Naive thymus-derived CD4-positive, alpha-beta T cell (primary cell): ENCODE measurements at places on chromosomes 4 and X. TPM values are rescaled to one million over a fixed set of nuclear protein-coding genes. Genes with fewer than 3 reads are reported as not detected.
A peak's percentile ranks its signal among the peaks of the same experiment; 100 is the strongest.

DNA sequence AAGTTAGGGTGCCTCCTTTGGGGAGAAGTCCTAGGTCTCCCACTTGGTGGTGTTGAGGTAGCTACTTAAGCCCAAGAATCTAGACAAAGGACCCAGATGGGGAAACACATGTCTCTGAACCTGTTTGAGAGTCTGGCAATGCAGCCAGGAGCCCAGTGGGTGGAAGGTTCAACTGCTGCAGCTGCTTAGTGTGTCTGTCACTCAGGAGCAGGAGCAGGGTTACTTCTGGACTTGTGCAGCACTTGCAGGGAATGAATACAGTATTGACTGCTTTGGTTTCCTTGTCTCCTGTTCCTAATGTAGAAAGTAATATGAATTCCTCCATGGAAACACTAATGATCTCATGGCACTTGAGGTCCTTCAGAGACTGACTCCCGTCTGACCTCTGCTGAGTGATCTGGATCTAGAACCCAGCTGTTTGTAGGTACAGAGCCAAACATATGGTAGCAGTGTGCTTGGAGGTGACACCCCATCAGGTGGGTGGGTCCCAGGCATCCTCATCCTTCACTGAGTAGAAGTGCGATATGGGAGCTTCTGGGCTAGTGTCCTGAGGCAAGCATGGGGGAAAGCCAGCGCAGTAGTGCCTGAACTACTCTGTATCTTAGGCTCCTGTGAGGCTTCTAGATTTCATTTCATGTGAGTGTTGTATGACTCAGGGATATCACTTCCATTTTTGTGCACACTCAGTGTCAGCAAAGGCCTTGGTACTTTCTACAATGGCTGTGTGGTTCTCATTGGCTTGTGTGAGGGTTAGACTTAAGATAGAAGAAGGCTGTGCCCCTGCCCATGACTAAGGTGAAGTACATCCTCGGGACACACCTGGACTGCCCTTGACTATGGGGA, 85.0 kb upstream of the WDR1 start:
- no peak for DNase-seq

DNA sequence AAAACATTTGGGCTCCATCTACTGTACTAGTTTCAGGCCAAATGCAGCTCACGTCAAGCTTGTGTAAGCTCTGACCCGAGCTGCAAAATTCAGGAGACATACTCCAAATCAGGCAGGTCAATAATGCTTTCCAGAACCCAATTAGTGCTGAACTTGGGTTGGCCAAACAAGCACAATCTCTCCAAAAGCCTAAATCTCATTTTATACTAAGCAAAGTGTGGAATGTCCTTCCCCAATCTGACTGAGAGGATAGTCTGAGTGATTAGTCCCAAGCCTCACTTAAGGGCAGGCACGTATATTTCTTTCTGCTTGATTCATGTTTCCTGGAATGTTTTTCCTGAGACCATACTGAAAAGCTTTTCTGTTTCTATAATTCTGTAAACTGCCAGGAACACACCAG, 79.9 kb downstream of the NKX6-1 start:
- no peak for DNase-seq

DNA sequence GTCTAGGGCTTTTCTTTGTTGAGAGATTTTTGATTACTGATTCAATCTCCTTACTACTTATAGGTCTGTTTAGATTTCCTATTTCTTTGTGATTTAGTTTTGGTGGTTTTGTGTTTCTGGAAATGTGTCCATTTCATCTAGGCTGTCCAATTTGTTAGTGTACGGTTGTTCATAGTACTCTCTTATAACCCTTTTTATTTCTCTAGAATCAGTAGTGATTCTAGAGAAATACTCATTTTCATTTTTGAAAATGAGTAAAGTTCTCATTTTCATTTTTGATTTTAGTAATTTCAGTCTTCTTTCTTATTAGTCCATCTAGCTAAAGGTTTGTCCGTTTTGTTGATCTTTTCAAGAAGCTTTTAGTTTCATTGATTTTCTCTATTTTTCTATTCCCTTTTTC, 7.5 kb downstream of the IL13RA1 start:
- no peak for DNase-seq

Gene CFI
- not detected for polyA plus RNA-seq

DNA sequence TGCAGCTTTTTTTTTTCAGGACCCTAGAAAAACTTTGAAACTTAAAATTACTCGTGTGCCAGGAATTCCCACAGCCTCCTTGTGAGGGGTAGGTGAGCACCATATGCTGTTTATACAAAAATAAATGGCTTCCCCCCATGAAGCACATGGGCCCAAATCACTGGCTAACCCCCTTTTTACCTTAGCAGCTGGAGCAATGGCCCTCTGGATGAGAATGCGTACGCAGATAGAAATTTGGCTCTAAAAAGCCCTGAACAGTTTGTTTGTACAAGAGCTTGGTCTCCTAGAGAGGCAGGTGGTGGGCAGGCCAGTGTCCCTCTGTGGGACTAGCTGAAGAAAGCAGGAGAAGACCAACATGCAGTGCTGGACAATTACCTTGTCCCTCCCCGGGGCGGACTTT, 76.5 kb downstream of the SLC9A6 start:
- DNase-seq, result no peak

- DNase-seq, result no peak
These were observed 110.1 kb upstream of the MED14 start for GRCh38 chrX:40845331-40845911.

Gene XK
- polyA plus RNA-seq, result not detected

DNA sequence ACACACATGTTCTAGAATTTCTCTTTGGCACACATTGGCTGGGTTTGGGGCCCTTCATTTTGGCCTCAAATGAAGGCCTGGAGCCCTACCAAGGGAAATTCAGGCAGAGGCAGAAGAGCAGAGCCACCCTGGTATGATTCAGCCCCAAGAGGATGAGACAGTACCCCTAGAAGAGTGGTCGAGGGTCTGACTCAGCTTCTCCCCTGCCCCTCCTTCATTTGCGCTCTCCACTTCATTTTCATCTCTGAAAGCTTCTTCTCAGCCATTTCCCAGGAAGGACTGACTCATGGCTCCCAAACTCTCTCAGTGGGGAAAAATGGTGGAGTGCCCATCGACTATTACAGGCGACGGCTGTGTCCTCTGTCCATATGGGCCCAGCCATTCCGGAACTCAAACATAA, 43.5 kb downstream of the MAMLD1 start:
- DNase-seq, result no peak

DNA sequence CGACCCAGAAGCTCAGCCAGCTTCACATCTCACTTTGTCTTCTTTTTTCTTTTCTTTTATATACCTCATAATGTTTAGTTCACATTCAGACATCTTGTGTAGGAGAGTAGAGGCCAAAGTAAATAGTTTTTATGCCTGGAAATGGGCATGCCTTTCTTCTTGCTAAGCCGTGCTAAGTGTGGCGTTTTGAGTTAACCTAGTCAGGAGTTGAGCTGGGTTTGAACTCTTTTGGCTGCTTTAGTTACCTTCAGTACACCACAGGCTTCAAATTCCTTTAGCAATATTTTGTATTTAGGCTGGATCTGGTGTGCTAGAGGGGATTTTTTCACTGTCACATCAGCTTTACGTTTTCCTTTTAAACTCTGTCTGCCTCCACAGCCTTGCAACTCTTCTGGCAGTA, 300.8 kb downstream of the ZNF674 start:
- no peak for DNase-seq

DNA sequence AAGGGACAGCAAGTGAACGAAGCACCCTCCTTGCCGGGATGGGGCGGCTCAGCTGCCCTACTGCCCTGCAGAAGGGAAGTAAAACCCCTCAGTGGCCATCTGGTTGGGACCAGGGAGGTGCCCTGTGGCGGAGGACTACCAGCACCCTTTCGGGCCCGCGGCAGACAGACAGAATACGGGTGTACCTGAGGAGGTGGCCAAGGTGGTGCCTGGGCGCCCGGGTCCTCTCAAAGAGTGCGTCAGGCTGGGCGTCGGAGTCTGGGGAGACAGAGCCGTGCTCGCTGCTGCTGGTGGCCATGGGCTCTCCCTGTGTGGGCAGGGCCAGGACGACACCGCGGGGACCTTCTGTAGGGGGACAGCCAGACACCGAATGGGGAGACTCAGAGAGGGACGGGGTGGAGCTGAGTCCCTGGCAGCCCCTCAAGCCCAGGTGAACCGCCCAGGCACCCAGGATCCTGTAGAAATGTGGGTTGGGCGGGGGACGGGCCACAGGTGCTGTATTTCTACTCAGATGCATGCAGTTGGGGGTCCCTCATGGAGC, 29.7 kb downstream of the PDHA1 start:
- DNase-seq, result no peak

Gene IQSEC2
- polyA plus RNA-seq, result 0.24 TPM

- no peak for DNase-seq
These were observed 7.8 kb downstream of the SERTM2 start for GRCh38 chrX:111519215-111519614.

- peak; percentile 79 for DNase-seq
These were observed at the start of gene TTC29 for GRCh38 chr4:146945556-146946374. Gene TTC29 (minus strand): TSS chr4:146945864. CDS start chr4:146939895, 5,969 bp downstream.

Gene PCDH18
- 0.33 TPM for polyA plus RNA-seq

DNA sequence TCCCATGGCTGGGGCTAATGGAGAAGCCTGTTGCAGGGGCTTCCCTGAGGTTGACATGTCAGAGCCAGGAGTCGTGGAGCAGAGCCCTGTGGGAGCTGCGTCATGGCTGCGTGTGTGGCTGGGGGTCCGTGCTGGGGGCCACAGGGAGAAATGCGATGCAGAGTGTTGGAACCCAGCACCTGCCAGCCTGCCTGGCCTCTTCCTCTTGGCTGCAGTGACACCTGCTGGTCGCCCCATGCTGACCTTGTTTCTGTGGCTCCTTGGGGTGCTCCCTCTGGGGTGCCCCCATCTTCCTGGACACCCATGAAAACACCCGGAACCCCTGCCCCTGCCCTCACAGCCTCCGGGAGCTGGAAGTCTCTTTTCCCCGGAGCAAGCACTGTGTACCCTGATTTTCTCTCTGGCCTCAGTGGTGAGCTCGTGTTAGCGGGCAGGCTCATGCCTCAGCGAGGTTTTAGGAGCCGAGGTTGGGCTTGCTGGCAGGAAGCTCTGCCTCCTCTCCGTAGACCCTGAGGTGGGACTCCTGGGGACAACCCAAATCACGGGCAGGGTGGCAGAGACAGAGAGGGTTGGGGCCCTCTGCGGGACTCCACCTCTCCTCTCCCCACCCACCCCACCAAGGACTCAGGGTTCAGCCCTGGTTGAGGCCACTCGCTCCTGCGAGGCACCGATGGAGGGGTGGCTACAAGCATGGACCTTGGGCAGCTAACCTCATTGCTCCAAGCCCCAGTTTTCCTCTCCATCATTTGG, 103.7 kb downstream of the SORCS2 start:
- no peak for DNase-seq

GRCh38 chr4:106607558-106607957, 239.0 kb upstream of the GIMD1 start:
- no peak for DNase-seq

DNA sequence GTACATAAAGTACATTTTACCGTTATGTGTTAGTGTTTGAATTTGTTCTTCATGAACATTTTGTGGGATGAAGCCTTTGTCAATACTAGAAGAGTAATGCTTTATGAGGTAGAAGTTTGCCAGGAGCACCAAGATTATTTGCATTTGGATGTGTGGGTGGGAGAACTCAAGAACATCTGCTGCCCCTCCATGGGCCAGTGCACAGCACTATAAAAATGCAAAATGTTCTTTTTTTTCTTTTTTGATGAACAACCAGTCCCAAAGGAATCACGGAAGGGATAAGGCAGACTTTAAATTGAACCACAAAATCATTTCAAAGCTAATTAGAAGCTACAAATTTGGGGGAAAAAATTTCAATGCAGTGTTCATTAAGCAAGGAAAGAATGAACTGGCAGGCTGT, 300.3 kb upstream of the NWD2 start:
- DNase-seq, result no peak

DNA sequence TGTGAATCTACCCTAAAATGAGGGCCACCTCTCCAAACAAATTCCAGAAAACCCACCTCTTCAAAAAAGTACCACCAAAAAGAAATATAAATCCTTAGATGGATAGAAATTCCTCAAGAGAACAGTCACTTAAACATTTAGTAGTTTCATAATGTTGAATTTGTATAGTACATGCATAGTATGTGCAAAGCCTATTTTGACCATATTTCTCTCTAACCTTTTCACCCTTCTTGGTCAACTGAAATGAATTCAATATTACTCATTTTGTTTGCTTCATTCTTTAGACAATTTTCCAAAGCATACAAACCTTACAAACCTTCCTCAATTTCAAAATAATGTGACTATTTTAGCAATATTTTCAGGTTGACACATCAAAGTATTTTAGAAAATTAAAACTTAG, 4.1 kb downstream of the RHOXF1 start:
- DNase-seq, result no peak

Gene PDK3
- 40.0 TPM for polyA plus RNA-seq

DNA sequence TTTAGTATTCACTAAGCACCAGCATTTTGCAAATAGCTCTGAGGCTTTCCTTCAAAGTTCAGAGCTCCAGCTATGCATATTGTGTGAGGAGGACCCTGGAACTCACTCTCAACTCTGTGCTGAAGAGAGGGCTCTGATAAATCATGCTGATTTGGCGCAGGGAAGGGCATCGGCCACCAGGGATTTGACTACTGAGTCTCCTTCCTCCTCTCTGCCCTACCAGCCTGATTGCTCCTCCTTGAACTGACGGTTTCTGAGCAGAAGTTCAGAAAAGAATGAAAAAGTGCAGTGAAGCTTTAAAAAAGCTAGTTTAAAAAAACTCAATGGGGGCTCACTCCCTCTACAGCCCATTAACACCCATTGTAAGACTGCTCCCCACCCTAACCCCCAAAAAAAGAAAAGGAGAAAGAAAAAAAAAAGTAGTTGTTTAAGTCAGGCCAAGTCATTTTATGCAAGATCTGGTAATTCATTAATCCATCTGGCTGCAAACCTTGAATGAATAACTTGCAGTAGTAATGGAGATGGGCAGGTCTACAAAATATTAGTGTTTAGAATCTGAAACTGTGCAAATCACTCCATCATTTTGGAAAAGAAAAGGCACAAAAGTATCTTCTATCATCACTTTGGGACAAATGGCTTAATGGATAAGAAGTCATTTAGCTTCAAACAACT, 13.3 kb downstream of the PPARGC1A start:
- DNase-seq, result no peak

Gene PABPC5
- not detected for polyA plus RNA-seq

- DNase-seq, result no peak
These were observed 14.0 kb upstream of the PITX2 start for GRCh38 chr4:110636680-110637407.
